ENCODE measurements at places on chromosomes 1 and 21.

DNA sequence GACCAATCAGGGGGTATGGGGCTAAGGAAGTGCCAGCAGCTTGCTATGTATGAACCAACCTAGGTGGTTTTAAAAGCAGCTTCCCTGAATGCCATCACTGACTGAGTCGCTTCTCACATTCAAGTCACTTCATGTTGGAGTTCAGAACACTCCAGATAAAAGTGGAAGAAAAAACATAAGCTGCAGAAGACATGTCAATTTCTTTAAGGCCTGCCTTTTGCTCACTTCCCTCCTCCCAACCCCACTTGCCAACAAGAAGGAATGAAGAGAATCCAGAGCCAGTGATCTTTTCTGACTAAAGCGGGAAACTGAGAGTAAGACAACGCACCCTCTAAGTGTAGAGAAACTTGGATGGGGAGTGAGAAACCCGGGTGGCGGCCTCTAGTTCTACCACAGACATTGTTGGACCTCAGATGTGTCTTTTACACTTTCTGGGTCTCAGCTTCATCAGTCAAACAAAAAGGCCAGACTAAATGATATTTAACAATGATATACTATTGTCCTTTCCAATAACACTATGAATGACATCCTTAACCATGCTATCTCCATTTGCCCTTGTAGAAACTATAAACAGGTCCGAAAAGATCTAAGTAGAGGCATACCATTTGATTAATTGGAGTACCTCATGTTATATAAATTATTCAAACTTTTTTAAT is 54.1 kb downstream of the LUZP1 start:
- no peak for DNase-seq

GRCh38 chr1:87191646-87192045 is 137.0 kb upstream of the LMO4 start:
- no peak for DNase-seq

GRCh38 chr1:25694167-25695007 is 77.8 kb downstream of the MAN1C1 start:
- DNase-seq, result no peak

DNA sequence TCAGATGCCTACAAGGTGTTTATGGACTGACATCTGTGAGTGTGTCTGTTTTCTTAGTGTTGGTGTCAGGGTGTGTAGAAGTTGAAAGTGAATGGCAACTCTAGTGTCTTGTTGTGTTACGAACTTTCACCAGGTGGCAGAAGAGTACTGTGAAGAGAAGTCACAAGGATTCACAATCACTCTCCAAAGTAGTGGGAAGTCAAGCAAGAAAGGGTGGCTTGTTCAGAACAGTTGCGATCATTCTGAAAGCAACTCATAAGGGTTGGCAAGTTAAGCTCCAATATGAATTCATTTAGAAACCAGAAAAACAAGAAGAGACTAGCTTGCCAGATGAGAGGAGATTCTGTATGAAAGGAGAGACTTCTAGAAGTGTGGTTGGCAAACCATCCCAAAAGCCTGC is 86.1 kb downstream of the FASLG start:
- no peak for DNase-seq

GRCh38 chr1:30818568-30819243 is 61.1 kb upstream of the LAPTM5 start:
- DNase-seq, result no peak

DNA sequence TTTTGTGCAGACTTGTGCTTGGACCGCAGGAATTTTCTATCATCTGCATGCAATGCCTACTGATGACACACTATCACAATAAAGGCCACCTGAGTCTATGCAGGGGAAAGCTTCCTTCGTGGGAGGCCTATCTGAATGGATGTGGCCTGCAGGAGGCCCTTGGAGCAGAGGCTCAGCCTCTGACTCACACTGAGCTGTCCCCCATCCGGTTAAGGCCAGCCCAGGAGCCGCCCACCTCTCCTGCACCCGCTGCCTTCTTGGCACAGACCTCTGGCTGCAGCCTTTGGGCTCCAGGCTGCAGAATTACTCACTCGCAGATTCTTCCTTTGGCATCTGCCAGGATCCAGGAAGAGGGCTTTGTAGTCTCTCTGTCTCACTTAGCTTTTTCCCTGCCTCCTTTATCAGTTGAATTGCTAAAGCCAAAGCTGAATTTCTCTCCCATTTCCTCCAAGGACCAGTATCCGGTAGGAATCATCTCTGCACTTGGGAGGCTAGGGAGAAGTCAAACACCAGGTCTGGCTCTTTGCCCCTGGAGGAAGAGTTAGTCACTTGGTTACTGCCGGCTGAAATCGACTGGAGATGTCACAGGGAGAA is 65.1 kb upstream of the JUN start:
- peak; percentile 88 for DNase-seq

GRCh38 chr1:229810140-229810539 is 184.1 kb downstream of the URB2 start:
- no peak for DNase-seq

DNA sequence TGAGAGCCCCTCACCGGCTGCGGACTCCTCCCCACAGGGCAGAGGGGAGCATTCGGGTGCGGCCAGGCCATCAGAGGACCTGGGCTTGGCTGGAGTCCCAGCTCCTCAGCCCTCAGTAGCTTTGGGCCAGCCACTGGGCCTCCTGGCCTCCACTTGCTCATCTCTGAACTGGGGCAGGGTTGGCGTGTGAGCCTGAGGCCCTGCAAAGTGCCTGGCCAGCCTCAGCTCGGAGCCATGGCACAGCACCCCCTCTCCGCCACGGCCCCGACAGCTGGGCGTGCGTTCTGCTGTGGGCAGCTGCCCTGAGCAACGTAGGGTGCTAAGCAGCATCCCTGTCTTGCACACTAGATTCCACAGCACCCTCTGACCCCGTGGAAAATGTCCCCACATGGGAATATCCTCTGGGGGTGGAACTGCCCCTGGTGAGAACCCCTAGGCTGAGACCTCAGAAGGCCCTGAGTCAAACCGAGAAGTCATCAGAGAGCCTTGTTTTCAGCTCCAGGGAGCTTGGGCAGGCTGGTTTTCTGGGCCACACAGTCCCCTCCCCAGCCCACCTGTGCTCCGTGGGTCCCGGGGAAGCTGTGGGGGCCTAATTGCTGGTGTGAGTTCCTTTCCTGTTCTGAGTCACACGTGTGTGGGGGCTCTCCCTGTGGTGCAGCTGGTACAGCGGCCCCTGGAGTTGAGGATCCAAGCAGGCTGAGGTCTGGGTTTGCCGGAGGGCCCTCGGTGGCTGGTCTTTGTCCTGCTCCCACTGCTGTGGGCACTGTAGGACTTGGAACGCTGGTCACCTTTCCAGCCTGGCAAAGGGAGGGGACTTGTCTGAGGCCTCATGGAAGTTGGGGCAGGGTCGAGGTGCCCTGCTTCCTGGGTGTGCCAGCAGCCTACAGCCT is 24.5 kb downstream of the TP73 start:
- DNase-seq, result no peak

DNA sequence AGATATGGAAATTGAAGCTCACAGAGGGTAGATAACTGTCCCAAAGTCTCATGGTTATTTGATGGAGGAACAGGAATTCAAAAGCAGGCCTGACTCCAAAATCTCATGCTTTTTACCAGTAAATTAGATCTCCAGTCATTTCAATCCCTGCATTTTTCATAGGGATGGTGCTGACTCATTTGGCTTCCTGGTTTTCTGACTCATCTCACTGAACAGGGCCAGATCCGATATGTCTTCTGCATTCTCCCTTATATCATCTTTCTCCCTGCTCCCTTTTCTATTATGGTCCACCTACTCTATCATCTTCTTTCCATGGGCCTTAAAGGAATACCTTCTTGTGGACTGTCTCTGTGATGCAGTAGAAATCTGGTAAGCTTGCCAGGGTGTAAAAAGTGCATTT is 187.2 kb downstream of the FGGY start:
- no peak for DNase-seq

GRCh38 chr1:27126391-27126790 is 28.5 kb downstream of the SLC9A1 start:
- no peak for DNase-seq

DNA sequence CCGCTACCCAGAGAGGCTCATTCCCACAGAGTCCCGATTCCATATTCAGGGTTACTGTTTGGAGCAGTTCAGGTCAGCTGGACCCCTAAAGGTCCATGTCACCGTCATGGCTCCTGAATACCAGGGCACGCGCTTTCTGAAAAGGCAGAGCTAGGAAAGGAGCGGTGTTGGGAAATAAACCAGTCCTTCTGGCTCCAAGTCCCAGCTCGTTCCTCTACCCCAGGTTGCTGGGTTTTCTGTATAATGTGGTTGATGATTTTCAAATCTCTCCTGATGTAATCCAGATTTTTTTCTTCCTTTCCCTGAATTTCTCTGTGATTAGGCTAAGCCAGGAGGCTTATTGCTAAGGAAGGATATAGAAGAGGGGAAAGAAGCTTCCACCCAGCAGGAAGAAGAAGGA is 14.0 kb upstream of the PKP1 start:
- DNase-seq, result no peak

- no peak for DNase-seq
Observed at GRCh38 chr1:114482585-114482984, 28.4 kb downstream of the TRIM33 start.

GRCh38 chr21:37927711-37928110 is 11.5 kb upstream of the KCNJ6 start:
- no peak for DNase-seq
